ENCODE measurements at places on chromosomes 5 and 9.

GRCh38 chr5:135654761-135655467, 76.1 kb upstream of the CXCL14 start:
- DNase-seq: no peak

DNA sequence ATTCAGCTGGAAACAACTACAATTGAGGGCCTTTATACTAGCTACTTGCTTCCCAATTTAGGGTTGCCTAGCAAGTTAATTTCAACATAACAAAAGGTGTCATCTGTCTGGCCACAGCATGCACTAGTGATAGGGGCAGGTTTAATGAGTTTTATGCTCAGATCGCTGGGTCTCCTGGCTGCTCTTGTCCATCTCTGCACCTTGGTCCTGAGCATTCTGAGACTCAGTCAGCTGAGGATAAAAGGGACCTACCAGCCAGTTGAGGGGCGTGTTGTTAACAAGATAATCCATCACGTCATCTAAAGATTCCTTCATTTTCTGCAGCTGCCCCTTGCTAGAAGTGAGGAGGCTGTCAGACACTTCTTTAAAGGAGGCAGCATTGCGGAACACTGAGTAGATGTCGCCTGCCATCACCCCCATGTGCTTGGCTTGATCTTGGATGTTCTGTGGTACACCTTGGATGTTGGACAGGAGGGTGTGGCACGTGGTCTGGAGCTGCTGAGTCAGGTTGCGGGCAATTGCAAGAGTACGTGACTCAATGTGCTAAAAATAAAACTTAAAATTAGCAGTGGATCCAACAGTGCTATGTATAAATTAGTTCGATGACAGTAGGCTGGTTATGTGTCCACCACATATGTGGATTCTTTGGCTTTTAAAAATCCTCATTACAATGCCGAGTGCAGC, 11.0 kb downstream of the PLIN2 start:
- DNase-seq: no peak

- DNase-seq: no peak
These were observed 73.1 kb downstream of the COMMD10 start for GRCh38 chr5:116157902-116158301.

GRCh38 chr5:149646564-149646963, 65.3 kb downstream of the ARHGEF37 start:
- no peak for DNase-seq

DNA sequence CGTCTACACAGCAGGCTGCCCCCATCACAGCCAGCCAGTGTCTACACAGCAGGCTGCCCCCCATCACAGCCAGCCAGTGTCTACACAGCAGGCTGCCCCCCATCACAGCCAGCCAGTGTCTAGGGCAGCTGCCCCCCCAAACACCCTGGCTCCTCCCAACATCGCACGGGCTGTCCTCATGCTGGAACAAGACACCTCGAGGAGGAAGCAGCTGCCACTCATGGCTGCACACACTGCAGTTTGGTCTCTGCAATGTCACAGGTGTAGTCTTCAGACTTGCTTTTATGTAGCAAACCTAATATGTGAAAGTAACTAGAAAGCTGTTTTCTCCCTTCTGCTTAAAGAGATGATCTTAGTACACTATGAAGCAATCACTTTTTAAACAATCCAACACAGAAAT, 9.7 kb downstream of the LRRC14B start:
- no peak for DNase-seq

GRCh38 chr9:71764891-71765290, 3.4 kb downstream of the CEMIP2 start:
- no peak for DNase-seq

DNA sequence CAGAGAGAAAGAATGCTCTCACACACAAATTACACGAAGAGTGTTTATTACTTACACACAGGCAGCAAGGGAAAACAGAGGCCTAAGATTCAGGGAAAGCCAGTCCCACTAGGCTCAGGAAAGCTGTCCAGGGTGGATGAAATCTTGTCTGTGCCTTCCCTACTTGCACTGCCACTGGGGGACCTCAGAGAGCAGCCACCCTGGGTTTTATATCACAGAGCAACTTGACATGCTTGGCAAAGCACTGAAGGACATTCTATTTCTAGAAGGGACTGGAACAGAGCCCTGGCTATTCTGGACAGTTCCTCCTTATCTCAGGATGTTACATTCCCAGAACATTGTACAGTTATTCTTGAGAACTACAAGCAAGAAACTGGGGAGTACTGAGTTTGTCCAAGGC, 7.5 kb upstream of the PRSS3 start:
- no peak for DNase-seq

- no peak for DNase-seq
These were observed 14.7 kb downstream of the NDUFS6 start for GRCh38 chr5:1815881-1816292.

GRCh38 chr5:10262121-10262774, 12.2 kb downstream of the CCT5 start:
- no peak for DNase-seq

DNA sequence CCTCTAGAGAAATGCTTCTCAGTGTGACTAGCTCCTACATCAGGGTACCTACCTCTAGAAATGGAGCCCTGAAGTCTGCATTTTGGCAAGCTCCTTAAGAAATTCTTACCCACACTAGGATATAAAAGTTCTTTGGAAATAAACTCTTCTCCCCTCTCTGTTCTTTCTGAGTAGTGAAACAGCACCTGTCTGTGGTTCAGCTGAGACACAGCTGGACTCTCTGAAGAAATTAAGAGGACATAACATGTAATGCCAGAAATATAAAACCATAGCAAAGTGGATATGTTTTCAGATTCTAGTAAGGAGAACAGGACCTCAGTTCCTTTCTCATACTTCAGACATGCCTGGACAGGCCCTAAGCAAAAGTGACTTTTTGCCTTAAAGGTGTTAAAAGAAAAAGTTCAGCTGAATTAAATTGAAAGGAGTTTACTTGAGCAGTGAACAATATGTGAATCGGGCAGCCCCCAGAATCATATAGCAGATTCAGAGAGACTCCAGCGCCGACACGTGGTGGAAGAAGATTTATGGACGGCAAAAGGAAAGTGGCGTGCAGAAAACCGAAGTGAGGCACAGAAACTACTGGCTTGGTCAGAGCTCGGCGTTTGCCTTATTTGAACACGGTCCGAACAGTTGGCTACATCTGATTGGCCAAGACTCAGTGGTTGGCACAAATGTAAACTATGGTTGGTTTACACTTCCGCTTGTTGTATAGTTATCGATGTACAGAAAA, 64.5 kb downstream of the PRKACG start:
- DNase-seq: no peak

DNA sequence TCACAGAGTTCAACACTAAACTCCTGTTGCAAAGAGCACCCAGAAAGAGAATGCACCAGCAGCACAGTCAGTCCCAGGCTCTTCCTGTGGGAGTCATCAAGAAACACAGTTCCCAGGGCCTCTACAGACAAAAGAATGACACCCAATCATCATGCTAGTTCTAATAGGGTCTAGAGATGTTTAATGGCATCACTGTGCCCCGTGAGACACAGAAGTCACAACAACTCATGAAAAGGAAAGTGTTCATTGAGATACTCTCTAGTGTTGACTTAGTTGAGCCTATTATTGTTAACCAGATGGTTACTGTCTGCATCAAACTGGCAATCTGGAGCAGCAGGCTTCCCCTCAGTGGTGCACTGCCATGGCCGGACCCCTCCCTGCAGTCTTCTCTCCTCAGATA, 1.6 kb downstream of the KLHL3 start:
- DNase-seq: no peak

- no peak for DNase-seq
These were observed 34.3 kb upstream of the ASS1 start for GRCh38 chr9:130410443-130410842.

DNA sequence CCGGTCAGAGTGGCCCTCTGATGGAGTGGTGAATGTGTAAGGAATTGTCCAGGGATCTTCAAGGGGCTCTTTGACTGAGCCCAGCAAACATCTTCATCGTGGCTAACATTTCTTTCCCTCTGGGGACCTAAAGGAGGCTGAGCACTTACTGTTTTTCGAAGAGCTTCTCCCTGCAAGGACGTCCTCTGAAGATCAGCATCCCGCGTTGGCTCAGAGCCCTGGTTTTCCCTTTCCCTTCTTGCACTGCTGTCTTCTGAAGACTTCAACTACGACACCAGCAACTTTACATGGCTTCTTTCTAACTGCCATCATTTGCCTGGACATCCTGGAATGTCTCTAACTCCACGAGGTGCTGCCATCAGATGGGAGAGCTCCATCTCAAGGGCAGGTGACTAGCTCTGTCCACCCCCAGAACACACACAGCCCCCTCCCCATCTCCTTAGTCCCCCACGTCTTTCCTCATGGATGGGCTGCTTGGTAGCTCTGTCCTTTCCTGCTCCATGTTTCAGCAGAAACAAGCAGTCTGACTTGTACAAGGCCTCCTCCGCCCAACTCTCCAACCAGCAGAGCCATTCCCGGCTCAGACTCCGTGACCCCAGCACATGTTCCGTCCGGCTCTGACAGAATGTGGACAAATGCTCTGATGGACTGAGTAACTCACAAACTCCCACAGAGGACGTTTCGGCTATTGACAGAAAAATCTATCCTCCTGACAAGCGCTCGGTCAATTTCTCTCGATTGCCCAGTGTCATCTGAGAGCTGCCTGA, 17.1 kb downstream of the SHB start:
- no peak for DNase-seq

- DNase-seq: no peak
These were observed 80.3 kb downstream of the ADGRV1 start for GRCh38 chr5:90638878-90639277.

- no peak for DNase-seq
These were observed 15.5 kb upstream of the GLRX start for GRCh38 chr5:95838001-95838520.

GRCh38 chr5:107607671-107608345, 62.9 kb downstream of the EFNA5 start:
- DNase-seq: no peak
